Spleen (tissue), 13 donors: ENCODE measurements at places on chromosomes 13 and 19. TPM values are rescaled to one million over a fixed set of nuclear protein-coding genes. Genes with fewer than 3 reads are reported as not detected.

DNA sequence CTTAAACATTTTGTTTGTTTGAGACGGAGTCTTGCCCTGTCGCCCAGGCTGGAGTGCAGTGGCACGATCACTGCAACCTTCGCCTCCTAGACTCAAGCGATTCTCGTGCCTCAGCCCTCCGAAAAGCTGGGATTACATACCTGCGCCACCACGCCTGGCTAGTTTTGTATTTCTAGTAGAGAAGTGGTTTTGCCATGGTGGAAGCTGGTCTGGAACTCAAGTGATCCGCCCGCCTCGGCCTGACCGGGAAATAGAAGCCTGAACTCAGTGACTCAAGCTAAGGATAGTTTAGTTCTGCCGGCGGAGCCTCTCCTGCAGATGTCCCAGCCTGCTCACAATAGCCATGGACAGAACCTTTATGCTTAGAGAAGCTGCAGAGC lies 53.0 kb upstream of the ZNF254 start:
- no peak for DNase-seq

CEACAM4 gene
- 76.4 TPM for total RNA-seq

DNA sequence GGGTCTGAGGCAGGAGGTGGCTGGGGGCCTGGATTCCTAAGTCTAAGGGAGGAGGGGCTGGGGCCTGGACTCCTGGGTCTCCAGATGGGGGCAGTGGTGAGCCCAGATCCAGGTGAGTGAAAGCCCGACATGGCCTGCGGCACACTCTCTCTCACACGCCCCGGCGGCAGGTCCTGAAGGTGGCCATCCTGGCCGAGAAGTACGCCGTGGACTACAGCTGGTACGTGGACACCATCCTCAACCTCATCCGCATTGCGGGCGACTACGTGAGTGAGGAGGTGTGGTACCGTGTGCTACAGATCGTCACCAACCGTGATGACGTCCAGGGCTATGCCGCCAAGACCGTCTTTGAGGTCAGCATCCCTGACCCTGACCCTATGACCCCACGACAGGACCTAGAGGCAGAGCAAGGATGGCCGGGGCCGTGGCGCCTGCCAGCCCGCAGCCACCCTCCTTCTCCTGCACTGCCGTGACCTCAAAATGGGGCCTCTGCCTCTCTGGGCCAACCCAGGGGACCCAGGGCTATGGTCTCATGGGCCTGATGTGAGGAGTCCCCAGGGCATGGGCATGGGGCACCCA lies 13.2 kb downstream of the FUZ start:
- DNase-seq: no peak

DNA sequence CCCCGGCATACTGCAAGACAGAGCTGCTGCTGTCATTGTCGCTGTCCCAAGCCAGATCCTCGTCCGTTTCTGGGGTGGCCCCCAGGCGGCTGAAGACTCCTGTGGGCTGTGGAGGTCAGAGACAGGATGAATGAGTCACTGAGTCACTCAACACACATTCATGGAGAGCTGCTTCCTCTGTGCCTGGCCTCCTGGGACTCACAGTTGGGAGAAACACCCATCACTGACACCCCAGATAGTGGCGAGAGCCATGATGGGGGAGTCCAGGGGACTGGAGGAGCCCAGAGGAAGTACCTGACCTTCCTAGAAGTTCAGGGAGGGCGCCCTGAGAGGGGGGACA lies 26.0 kb downstream of the C19orf47 start:
- DNase-seq: no peak

OCEL1 gene
- total RNA-seq: 16.6 TPM

ZNF284 gene
- 3.0 TPM for total RNA-seq

DACH1 gene
- total RNA-seq: 12.5 TPM

NMRK2 gene
- not detected for total RNA-seq

DNA sequence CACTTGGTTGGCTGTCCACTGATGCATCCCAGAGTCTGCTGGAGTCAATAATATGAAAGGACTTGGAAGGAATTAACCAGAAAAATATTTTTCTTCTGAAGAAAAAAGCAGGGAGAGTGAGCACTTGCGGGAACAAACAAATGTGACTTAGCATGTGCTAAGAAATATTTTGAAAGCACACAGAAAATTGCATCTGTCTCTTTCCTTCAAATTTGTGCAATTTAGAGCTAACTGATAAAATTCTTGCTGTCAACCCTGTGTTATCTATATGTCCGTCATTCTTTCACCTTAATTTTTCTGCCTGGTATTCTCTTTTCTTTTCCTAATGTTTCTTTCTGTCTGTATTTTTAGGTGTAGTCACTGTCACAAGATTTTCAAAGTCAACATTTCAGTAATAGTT lies 852.6 kb downstream of the PCDH9 start:
- DNase-seq: no peak

NKG7 gene
- 78.5 TPM for total RNA-seq

OR10H1 gene
- not detected for total RNA-seq

COX7A1 gene
- total RNA-seq: 40.9 TPM

- DNase-seq: no peak
Observed at GRCh38 chr19:14175351-14175792, 30.6 kb downstream of the ADGRL1 start.

ZNF382 gene
- total RNA-seq: 8.0 TPM

- DNase-seq: no peak
Observed at GRCh38 chr13:30934381-30934780, 1.9 kb downstream of the TEX26 start.

ADGRL1 gene
- total RNA-seq: 15.3 TPM

- DNase-seq: no peak
Observed at GRCh38 chr19:8877854-8878705, 45.9 kb downstream of the MBD3L1 start.

- DNase-seq: no peak
Observed at GRCh38 chr13:31444266-31444856, 244.6 kb downstream of the B3GLCT start.

ASPDH gene
- total RNA-seq: not detected

- no peak for DNase-seq
Observed at GRCh38 chr13:40653527-40654318, 12.7 kb downstream of the FOXO1 start.

GRCh38 chr13:67841071-67841470 lies 610.9 kb upstream of the PCDH9 start:
- no peak for DNase-seq
